ENCODE measurements at places on chromosomes 12 and 14.

DNA sequence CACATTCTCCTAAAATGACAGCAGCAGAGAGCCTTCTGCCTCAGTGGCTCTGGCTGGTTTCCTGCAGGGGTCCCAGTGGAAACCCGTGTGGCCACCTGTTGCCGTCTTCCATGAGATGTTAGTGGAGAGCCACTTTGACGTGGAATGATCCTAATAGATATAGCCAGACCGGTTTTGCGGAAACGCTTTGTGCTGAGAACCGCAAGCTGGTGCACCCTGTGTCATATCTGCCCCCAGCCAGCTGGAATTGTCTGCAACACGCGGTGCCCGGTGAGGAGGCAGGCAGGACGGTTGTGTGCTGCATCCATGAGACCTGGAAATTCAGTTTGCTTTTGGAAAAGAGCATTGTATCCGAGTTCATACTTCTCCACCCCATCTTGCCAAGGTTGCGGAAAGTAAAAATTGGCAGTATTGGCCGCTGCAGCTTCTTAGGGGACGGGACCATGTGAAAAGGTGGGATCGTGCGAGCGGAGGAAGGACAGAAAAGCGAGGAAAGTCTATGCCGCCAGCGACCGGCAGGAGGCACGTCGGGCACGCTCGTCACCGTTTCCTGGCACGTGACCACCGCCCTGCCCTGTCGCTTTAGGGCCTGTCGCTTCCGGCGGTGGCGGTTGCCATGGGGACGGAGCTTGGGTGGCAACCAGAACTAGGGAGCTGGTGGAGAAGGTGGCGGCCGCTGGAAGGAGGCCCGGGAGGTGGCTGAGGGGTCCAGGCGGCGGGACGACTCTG lies at the start of gene CFAP251:
Gene CFAP251, plus strand, starts transcription at position 643 of the 729 bp plus-strand sequence. CDS start 2,714 bp downstream, outside the sequence.
- peak; percentile 73 for DNase-seq

DNA sequence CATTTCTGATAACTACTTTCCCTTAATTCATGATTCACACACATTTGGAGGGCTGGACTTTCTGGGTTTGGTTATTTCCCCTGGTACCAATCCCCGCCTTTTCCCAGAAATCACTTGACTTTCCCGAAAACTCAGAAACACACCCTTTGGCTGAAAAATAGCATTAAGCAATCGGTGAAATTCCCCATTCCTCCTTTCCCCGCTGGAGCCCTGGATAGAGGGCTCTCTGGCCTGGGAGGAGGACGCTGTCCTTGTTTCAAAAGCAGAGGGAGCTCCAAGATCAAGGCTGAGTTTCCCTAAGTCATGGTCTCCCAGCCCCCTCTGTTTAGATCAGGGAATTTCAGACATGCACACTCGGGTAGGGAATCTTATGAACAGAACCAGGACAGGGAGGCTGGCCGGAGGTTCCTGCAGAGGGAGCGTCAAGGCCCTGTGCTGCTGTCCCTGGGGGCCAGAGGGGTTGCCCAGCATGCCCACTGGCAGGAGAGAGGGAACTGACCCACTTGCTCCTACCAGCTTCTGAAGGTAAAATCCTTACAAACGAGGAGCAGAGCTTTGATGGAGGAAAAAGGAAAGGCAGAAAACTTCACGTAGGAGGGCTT lies at the start of gene C1S:
Gene C1S, plus strand, starts transcription at position 366 of the 602 bp plus-strand sequence. CDS start 1,195 bp downstream, outside the sequence.
- no peak for DNase-seq

GRCh38 chr12:109097140-109097434 lies 310 bp upstream of the UNG start:
- no peak for DNase-seq

DNA sequence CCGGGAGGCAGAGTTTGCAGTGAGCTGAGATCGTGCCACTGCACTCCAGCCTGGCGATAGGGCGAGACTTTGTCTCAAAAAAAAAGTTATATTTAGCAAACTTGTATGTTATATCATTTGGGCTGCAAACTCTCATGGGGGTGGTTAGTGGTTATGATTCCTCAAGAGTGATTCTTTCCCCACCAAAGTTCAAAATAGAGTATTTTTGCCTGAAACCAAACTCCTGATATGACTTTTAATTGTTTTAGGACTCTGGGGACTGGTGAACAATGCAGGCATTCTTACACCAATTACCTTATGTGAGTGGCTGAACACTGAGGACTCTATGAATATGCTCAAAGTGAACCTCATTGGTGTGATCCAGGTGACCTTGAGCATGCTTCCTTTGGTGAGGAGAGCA lies 18.6 kb downstream of the HSD17B6 start:
- DNase-seq, result no peak

DNA sequence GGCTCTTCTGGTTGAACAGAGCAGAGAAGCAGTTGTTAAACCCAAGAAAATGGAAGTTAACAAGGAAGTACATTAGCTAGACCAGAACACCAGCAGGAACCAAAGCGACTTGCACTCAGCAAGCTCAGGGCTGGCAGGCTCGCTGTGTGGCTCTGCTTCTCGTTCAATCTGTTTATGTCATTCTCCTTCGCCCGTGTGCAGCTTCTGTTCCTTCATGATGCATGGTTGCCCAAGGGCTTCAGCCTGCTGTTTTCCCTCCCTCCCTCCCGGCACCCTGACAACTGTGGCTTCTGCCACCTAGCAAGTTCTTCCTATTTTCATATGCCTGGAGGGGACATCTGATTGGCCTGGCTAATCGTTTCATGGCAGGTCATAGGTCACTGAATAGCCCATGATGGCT lies 25.3 kb downstream of the PIGH start:
- DNase-seq, result no peak

DNA sequence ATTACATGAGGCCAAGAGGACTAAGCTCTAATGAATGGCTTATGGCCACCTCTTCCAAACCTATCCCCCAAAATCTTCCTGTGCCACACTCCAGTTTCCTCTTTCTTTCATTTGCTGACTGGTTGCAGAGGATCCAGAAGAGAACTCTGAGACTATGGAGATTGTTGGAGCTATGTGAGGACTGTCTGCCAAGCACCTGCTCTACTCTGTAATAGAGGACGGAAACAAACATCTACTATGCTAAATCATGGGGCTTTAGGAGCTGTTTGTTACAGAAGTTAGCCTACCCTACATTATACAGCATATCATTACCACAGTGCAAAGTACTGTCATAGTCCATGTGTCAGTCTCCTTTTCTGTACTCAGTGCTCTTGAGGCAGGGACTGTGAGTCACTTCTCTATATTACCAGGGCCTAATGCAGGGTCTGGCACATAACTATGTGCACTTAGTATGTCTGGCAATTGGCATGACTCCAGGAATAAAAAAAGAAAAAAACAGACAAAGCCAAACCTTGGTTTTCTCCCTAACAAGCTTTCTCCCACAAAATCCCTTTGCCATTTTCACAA lies 95.1 kb downstream of the RPAP3 start:
- no peak for DNase-seq

DNA sequence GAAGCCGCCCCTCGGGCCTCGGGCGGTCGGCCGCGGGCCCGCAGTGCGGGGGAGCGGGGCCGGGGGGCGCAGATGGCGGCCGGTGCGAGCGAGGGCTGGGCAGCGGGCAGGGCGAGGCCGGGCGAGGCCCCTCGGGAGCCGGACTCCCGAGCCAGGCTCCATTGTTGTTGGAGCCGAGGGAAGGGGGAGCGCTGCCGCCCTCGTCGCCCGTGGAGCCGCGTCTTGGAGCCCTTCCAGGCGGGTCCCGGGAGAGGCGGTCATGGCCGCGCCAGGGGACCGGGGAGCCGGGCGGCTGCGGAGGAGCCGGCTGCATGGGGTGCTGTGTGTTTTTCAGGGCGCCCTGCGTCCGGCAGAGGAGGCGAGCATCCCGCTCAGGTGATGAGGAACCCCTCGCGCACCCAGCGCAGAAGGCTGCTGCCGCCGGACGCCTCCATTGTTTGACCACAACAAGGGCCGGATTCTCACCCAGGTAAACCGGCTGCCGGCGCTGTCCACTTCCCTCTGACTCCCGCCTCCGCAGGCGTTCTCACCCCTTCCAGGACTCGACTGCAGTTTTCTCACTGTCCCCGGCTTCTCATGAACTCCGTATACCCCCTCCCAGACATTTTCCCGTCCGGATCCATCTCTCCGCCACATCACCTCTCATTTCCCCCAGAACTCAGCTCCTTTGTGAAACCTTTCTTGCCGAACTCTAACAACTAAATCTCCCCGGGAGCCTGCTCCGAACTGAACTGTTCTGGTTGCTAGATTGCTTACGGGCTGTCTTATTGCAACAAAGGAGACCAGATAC lies 732 bp downstream of the ZNF664 start:
- no peak for DNase-seq

DNA sequence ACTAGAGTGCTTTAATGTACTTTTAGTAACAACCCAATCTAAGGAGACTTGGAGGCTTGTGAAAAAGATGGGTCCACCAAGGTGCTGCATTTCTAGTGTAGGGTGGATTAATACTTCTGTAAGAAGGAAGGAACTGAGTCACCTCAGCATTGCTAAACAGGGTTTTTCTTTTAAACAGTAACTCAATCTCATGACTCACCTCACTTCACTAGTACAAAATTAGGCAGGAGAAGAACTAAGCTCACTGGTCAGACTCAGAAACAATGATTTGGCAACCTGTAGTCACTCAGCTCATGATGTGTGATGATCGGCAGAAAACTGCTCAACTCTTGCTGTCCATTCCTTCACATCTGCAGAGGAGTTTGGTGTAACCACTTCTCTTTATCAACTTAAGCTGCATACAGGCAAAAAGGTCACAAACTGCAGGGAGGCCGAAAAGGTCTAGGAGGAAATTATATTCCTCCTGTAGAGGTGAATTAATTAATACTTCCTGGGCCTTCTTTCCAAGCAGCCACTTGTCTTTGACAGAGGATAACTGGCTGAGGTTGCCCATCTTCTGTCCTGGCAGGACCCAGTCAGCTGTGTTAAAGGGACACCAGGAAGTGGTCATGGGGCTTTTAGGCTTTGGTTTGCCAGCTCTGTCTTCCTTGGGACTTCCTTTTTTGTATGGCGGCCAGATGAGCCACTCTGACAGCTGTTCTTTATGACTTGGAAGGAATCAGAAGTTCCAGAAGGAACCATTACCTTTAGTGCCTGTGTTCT lies 466.9 kb downstream of the FUT8 start:
- no peak for DNase-seq

DNA sequence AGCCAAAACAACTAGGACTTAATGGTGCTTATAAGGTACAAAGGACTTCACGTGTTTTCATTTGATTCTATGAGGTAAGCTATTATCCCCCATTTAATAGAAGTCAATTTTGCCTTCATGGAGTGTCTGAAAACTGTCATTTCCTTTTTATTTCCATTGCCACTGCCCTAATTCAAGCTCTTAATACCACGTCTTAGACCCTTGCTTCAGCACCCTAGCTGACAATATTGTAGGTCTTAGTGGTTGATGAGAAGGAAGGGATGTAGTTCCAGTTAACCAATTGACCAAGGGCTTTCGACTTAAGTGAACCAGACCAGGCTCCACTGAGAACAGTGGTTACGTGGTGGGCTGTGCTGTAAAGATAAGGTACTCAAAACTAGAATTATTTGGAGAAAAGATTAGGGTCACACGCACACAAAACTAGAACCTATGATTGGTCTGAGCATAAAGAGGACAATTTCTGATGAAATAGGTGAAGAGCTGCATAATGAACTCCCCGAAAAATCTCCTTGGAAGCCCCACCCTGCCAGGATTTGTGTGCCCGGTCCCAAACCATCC lies 9.6 kb upstream of the ASIC1 start:
- DNase-seq, result no peak

DNA sequence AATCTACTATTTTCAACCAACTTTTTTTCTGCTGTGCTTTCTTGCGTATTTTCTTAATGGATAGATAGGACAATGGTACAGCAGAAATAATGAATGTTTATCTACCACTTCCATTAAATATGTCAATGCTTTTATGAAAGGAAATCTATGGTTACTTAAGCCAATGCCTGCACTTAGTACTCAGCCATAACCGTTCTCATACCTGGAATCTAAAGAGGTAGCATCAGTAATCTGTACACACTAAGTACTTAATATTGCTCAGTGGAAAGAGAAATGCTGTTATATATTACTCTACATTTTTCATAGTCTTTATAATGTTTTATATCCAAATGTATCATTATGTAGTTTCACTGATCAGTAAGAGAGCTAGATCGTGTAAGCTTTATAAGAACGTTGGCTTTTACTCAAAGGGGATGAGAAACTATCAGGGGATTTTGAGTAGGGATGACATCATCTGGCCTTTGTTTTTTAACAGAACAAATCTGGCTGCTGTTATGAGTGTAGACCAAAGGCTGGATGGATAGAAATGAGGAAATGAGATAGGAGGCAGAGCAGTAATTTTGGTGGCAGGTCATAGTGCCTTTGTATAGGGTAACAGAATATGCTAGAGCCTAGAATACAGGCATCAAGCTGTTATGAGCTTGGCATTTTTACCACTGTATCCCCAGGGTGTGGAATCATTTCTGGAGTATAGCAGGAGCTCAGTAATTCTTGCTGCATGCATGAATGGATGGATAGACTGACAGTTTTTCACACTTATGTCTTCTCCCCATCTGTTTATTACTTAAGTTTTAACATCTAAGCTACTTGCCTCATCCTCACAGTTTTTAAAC lies 34.0 kb downstream of the ALG10B start:
- no peak for DNase-seq

- DNase-seq, result no peak
Observed at GRCh38 chr12:58539295-58539694, 381.0 kb downstream of the LRIG3 start.

- no peak for DNase-seq
Observed at GRCh38 chr12:70663838-70664237, 26.6 kb upstream of the PTPRB start.

GRCh38 chr12:76422543-76423438 lies 74.6 kb upstream of the BBS10 start:
- no peak for DNase-seq

DNA sequence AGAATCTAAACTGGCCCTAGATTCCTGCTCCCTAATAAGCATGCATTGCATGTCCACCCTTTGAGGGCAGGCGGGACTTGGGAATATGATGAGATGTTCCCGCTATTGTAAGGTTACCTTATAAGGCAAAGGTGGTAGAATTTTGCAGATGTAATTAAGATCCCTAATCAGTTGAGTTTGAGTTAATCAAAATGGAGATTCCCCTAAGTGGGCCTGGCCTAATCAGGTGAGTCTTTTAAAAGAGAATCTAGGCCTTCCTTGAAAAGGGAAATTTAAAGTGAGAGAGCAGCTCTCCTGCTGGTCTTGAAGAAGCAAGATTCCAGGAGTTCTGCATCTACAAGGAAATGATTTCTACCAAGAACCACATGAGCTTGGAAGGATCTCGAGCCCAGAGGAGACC lies 83.4 kb downstream of the DICER1 start:
- no peak for DNase-seq

- no peak for DNase-seq
Observed at GRCh38 chr12:93762912-93763553, 85.9 kb downstream of the CRADD start.

GRCh38 chr14:79074510-79074909 lies 904.3 kb downstream of the NRXN3 start:
- DNase-seq, result no peak

DNA sequence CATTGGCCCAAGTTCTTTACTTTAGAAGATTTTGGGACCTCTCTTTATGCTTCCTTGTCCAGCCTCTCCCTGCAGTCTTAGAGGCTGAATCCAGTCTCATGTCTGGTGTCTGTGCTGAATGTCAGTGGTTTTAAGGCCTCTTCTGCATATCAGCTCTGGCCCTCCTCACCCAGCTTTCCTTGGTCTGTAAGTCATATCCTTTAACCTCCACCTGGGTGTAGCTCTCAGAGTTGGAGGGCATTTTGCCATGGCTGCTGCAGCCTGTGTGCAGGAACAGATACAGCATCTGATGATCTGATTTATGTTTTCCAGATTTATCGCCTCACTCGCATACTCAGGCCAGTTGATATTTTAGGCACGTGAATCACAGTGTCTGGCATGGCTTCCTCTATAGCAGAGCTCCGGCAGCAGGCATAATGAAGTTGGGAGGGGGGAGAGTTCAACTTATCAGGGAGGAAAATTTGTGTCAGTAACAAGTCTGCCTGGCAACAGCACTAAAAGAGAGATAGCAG lies 335.0 kb downstream of the PCNX1 start:
- no peak for DNase-seq

- DNase-seq, result no peak
Observed at GRCh38 chr12:98653866-98654493, 8.9 kb downstream of the APAF1 start.

All from DMS 273 treated with DMSO at 0.1 percent for 48 hours (cell line).